Astrocyte of the hippocampus (primary cell): ENCODE measurements at places on chromosomes 1 and 21.

GRCh38 chr1:245823408-245824147, 668.8 kb downstream of the KIF26B start:
- DNase-seq, result no peak

DNA sequence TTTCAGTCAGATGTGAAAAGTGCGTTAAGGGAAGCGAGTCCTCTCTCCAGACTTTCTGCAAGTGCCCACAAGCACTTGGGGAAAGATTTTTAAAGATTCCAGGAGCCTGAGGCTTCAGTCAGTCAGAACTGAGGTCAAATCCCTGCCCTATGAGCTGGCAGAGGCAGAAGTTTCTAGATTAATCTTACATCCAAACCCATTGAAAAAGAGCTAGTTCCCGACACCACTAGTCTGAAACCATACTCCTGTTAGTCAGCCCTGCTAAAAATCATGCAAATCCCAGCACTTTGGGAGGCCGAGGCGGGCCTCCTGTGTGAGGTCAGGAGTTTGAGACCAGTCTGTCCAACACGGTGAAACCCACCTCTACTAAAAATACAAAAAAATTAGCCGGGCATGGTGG, 21.0 kb downstream of the RSPH1 start:
- DNase-seq, result no peak

DNA sequence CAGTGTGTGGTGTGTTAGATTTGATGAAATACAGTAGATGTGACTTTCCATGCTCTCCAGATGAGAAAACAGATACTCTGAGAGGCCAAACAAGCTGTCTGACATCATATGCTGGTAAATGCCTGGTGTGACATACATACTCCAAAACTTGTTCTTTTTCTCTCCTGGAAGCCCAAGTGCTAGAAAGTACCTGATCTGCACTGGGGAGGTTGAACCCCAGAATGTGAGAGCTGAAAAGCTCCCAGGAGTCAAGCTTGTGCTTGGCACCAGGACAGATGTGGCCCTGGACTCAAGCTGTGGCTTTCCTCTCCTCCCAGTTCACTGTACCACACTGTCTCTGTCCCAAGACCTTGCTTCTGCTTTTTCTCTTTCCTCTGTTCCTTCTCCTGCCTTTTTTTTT, 389.0 kb upstream of the USP24 start:
- no peak for DNase-seq

DNA sequence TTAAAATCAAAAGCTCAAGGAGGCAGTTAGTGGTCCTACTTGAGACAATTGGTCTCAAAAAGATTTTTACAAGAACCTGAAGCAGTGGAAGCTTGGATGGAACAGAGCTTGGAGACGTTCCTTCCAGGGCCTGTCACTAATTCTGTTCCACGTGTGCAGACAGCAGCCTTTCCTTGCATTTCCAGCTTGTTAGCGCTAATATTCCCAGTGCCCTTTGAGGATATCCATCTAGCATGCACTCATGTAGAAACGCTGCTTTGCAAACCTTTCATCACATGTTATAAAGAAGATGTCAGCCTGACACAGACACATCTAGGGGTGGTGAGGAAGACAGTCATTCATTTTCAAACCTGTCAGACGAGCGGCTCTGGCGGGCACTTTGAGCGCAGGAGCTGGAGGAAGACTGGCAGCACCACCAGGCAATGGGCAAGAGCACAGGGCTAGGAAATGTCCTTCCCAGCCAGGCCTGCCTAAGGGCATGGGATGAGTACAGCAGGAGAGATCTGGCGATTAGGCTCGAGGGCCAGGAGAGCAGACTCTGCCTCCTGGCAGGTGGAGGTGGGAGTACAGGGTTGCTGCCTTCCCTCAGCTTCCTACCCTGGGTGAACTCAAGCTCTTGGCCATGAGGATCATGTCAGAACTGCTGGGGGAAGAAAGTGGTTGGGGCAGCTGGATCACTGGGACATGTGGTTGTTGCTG, 55.5 kb downstream of the CASQ2 start:
- no peak for DNase-seq

DNA sequence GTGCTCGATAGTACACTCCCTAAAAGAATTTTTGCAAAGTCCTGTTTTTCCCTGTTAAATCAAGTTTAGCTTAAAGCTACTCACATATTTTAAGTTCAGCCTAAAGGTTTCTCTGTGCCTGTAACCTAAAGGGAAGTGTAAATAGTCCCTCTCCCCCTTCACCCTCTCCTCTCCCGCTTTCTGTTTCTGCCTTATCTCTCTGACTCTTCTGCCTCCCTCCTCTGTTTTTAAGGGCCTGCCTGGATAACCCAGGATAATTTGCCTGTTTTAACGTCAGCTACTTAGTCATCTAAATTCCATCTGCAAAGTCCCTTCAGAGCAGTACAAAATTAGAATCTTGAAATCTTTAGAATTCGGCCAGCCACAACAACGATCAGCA, 92.6 kb downstream of the NID1 start:
- peak; percentile 62 for DNase-seq

DNA sequence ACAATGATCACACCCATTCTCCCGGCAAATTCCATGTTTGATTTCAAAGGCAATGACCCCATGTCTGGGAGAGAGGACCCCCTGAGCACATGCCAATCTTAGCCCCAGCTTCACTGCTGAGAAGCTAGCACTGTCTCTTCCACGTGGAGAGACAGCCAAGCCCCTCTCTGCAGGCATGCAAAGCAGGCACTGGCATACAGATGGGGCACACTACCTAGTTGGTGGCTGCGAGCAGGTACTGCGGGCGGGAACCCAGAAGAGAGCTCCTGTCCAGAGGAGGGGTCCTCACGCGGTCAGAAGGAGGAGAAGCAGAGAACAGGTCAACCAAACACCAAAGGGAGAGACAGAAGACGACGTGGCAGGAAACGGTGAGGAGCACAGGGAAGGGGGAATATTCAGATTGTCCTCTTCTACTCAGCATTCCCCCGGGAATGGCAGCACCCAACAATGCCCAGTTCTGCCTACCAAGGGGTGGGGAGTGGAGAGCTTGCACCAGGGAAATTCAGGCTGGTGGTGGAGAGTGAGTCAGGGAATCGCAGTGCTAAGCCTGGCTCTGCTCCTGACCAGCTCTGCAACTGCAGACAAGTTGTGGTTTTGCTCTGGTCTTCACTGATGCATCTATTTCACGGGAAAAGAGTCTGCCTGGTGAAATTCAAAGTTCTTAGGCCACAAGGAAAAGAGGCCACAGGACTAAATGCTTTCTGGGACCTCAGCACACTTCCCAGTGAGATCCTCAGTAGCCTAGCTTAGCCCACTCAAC, 48.1 kb upstream of the GOLT1A start:
- DNase-seq, result peak; percentile 63
